Cardiac fibroblast (primary cell): ENCODE measurements at places on chromosomes 2 and 18.

- DNase-seq, result no peak
Measured at GRCh38 chr18:39749154-39749553, 2183.6 kb upstream of the CELF4 start.

DNA sequence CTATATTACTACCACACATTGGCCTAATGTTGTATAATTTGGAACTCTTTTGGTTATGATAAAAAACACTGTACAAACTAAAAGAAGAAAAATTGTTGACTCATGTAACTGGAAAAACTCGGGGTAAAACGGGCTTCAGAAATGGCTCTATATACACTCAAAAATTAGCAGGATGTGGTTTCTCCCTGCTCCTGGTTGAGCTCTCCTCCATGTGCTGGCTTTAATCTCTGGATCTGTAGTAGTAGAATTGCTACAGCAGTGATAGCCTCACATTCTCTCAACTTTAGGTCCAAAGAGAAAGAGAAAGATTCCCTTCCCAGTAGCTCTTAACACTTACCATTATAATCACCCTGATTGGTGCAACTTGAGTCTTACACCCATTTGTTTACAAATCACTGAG lies 274.9 kb upstream of the GALNT5 start:
- DNase-seq, result no peak

- no peak for DNase-seq
Measured at GRCh38 chr2:187169864-187170263, 278.2 kb downstream of the CALCRL start.

DNA sequence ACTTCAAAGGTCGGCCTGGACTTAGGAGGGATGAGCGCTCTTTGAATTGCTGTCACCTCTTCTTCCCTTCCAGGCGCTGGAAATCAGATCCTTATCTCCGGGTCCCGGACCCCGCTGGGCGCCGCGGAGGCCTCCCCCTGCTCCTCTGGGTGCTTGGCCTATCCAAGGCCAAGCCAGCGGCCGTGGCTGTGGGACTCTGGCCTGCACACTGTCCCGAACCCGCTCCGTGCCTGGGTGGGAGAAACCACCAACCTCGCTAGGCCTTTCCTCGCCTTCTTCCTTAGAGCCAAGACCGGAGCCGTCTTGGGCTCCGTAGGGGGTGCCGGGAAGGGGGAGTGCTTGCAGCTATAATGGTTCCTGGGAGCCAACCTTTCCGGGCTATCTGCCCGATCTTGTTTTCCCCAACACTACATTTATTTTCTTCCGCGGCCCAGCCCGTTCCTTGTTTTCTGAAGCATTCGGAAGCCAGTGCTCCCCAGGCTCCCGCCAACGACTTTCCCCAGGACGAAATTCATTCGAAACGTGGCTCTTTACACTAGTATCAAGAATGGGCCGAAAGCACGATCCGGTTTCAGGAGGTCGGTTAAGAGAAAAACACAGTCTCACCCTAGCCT lies 2.4 kb downstream of the OSR1 start:
- no peak for DNase-seq

DNA sequence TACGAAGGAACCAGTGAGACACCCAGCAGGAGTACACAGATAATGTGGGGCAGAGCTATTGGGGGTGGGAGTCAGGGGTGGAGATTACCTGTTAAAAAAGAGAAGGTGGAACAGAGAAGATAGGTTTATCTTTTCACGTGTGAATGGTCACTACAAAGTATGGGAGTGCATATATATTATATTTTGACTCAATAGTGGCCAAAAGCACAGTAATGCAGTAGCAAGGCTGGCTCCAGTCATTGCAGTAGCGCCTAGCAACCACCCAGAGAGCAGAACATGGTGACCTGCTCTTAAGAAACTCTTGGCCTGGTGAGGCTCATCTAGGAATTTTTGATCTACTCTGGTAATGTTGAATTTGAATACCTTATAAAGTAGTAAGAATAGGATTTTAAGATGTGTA lies 1.0 kb downstream of the IMPACT start:
- peak; percentile 45 for DNase-seq

DNA sequence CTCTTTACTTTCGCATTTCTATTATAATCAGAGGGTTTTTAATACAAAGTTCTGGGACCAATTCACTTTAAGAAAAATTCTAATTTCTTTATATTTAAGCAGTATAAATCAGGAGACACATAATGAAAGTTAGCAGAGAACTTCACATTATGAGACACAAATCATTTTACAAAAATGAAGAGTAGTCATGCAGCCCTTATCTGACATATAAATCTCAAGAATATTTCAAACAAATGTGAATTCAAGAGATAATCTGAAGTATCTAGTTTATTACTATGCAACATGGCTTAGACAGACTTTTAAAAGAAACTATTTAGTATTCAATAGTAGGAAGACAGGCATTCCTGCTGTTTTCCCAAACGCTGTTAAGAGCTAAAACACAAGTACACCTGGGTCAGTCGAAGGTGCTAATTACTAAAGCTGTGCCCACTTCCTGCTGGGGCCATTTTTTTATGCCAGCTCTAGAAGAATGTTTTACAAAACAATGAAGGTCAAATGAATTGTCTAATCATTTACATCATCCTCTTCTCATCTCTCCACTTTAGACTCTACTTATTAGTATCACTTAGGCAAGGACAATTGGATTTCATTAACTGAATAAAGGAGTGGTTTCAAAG lies 40.2 kb downstream of the CWC22 start:
- DNase-seq, result no peak
